NCI-H146 (cell line): ENCODE measurements at places on chromosomes 5 and 9.

GRCh38 chr5:131423056-131423455 is 159.2 kb downstream of the CDC42SE2 start:
- DNase-seq = peak; percentile 1

GRCh38 chr5:149860801-149861322 is 83.7 kb downstream of the PDE6A start:
- no peak for DNase-seq

GRCh38 chr5:154273028-154273617 is 82.6 kb downstream of the GALNT10 start:
- DNase-seq = no peak

DNA sequence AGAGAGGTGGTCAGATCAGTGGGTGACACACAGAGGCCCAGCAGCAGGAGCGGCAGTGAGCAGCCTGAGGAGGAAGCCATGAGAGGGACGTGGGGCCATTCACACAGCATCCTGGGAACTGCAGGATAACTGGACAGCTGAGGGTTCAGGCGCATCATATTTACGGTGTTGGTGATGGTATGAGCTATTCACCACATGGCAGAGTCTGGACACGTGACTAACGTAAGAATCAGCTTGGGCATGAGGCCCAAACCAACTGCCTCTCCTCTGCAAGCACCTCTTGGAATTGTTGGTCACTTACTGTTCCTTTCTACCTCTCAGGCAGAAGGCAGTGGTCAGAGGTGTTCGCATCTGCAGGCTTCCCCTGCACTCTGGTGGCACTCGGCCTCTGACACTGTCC is 141.1 kb downstream of the ENTREP1 start:
- DNase-seq = no peak

DNA sequence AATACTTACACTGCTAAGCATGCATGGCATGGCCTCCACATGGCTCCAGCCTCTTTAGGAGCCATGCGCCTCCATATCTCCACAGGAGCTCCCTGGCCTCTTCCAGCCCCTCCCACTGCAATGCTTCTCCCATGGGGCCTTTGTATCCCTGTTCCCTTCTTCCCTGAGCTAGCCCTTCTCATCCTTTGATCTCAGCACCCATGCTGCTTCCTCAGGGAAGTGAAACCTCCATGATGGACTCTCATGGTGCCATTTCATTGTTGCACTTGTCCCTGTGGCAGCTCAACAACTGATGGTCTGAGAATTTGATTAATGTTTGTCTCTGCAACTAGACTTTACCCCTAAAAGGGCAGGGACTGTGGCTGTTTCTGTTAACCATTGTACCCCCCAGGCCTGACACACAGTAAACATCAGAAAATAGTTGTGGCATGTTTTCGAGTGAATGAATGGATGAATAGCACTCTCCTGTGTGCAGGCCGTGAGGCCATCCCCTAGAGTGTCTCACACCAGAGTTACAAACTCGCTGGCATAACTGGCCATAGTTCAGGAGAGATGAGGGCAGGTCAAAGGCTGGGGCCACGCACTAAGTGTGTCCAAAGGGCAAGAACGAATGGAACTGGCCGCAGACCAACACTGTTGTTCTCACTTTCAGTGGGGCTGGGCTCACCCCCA is 6.6 kb downstream of the IDNK start:
- DNase-seq = no peak

DNA sequence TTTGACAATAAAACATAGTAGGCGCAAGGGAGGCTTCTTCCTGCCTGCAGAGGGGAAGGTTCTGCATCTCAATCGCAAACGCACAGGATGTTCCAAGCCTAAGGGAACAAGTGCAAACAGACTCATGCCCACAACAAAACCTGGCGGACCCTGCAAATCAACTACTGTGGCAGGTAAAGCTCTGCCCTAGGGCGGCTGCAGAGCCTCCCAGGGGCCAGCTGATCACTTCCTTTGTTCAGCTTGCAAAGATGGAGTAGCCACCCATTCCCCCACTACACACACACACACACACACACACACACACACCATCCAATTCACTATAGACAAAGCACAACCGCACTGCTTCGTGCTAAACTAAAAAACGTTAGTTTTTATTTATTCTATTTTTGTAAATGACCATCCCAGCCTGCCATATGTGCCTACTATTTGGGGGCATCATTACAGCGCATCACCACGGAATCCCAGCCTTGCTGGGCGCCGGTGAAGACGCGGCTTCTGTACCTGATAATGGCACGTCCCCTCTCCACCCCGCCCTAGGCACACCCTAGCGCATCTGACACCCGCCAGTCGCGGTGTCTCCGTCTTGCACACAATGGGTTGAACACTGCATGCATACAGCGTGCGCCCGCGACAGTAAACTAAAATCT is 57.6 kb downstream of the DPYSL3 start:
- DNase-seq = peak; percentile 71

GRCh38 chr5:122112733-122113558 is 16.4 kb upstream of the ZNF474 start:
- no peak for DNase-seq

DNA sequence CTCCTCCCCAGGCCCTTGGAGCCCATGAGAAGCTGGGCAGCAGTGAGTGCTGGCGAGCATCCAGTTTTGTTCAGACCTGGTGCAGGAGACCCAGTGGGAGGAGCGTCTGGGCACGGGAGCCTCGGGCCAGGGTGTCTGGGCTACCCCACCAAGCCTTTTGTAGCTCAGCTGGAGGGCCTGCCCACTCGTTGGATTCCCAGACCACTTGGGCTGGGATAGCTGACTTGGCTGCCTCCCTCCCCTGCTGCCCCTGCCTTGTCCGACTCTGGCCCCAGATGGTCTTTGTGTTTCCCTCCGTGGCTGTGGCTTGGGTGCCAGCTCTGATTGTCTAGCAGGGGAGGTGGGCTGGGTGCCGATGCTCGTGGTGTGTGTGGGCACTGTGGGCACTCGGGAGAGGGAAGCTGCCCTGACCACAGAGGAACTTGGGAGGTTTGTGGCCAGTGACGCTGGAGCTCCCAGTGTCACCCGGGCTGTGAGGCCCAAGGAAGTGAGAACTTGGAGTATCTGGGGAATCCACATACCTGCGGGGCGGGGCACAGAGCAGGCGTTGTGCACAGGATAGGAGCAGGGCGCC is 47.3 kb downstream of the WNK2 start:
- DNase-seq = no peak

GRCh38 chr5:105783811-105784210 is 1886.9 kb downstream of the EFNA5 start:
- no peak for DNase-seq

- no peak for DNase-seq
These were observed 357.6 kb upstream of the RPS23 start for GRCh38 chr5:82635561-82636288.

- no peak for DNase-seq
These were observed 27.5 kb downstream of the IRF1 start for GRCh38 chr5:132462856-132463745.

DNA sequence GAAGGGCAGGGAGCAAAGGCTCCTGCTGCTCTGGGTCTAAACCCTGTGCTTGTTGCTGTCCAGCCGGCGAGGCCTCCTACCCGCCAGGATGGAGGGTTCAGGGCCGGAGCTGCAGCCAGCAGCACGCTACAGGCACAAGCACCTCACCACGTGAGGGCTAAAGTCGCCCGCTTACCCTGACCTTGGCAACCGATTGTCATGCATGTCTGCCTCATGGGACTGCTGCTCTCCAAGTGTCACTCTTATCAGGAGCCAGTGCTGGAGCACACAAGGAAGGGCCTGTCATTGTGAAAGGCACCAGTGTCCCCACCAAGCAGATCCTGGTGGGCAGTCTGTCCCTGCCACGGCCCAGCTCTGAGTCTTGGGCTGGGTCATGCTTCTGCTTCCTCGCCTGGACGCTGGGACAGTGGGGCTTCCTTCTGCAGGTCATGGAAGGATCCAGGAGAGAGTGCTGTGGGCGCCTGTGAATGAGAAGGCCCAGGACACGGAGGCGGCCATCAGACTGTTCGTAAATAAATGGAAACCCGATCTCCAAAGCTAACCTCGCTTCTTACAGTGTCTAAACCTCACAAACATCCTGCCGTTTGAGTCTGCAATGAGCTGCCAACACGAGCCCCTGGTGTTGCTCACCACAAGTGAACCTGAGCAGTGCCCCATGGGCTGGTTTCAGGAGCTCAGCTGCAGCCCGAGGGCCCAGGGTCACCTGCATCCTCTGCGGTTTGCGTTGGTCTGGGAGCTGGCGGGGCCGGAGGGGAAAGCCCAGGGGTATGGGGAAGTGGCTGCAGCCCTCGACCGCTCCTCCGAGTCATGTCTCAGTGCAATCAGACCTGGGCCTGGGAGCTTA is 58.2 kb upstream of the RXRA start:
- DNase-seq = no peak

- DNase-seq = no peak
These were observed 43.9 kb downstream of the ADAMTS2 start for GRCh38 chr5:179301376-179301775.

- DNase-seq = no peak
These were observed 7.2 kb upstream of the LIFR start for GRCh38 chr5:38563624-38564023.

DNA sequence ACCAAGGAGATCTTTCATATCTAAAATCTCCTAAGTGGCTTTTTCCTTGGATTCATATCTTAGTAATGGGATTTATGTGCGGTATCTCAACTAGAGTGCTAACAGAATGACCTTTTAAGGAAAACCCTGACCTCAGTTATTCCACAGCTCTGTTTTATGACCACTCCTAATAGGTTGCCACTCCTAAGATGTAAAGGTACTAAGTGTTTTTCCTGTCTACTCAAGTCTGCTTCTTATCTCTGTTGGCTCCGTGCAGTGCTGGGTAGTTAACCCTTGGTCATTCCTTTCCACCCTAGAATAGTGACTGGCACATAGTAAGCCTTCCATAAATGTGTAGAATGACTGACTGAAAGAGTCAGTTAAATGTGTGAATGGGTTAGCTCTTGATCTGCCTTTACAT is 161.4 kb downstream of the DOCK2 start:
- DNase-seq = no peak

DNA sequence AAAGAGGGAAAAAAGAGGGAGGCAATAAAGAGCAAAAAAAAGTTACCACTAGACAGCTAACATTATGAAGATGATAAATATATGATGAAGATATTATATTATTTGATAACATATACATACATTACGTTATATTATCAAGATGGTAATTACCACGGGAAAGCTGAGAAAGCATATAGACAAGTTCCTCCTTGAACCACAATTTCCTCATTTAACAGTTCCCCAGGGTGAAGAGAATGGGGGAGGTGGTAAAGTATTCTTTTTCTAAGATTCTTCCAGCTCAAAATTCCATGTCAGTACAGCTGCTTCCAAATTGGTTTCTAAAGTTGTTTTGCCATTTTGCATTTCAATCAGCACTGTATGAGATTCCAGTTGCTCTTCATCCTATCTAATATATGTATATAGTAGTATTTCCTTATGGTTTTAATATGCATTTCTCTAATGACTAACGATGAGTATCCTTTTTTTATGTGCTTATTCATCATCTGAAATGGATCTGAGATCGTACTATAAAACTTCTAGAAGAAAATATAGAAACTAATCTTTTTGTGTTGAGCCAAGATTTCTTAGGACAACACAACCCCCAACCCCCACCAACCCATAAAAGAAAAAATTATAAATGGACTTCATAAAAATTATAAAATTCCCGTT is 49.5 kb upstream of the C9orf72 start:
- DNase-seq = no peak

- DNase-seq = no peak
These were observed 33.3 kb downstream of the DMRT2 start for GRCh38 chr9:1083325-1083913.

DNA sequence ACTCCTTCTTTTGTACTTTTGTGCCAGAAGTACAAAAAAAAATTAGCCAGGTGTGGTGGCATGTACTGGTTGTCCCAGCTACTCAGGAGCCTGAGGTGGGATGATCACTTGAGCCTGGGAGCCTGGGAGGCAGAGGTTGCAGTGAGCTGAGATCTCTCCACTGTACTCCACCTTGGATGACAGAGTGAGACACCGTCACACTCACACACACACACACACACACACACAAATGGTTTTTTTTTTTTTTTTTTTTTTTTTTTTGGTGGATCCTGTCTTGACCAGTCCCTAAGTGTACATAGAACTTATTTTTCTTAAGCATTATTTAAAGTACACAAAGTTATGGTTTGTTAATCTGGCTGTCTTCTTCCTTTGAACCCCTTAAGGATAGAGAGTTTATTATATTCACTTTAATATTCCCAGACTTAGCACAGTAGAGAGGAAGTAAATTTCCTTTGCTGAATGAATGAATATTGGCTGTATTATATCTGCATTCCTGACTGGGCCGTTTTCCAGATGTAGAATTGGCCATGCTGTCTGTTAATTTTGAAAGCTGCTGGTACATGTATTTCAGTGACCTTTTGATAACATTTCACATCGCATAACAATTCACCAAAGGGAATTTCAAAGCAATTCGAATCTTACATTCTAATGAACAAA is 429.0 kb upstream of the ZNF608 start:
- DNase-seq = no peak

- no peak for DNase-seq
These were observed 13.1 kb downstream of the RNF44 start for GRCh38 chr5:176524138-176524537.

- no peak for DNase-seq
These were observed 60.1 kb downstream of the GALNT12 start for GRCh38 chr9:98867429-98868168.

GRCh38 chr5:1067141-1068121 is 44.4 kb downstream of the SLC12A7 start:
- DNase-seq = no peak

- no peak for DNase-seq
These were observed 54.6 kb downstream of the SCAI start for GRCh38 chr9:125088752-125089151.

DNA sequence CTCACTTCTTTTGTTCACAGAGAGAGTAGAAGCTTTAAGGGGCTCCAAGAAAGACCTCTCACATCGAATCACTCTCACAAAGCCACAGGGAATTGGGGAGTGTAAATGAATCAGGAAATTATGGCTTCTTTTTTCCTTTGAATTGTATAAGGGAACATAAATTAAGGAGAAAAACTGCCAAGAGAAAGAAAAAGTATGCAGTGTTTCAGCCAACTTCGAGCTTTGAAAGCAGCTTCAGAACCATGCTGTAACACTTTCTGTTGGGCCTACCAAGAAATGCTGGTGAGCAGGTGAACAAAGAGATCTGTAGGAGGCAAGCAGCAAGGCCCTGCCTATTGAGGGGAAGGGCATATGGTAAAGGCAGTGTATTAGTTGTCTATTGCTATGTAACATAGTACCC is 33.4 kb upstream of the CTNNA1 start:
- peak; percentile 19 for DNase-seq

- DNase-seq = no peak
These were observed 146.2 kb downstream of the CCDC192 start for GRCh38 chr5:127849408-127849807.

GRCh38 chr9:124618476-124618875 is 111.3 kb upstream of the NR5A1 start:
- DNase-seq = no peak

DNA sequence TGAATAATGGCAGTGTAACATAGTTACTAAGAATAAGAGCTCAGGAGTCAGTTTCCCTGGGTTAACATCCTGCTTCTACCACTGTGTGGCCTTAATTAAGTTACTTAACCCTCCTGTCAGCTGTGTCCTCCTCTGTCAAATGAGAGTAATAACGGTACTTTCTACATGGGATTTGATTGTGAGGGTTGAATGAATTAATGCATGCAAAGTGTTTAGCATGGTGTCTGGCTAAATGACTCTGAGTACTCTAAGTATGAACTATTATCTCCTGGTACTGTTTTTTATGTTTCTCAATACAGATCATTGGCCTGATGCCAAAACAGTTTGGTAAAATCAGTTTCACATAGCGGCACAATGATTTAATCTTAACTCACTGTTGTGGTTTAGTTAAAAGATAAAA is 19.6 kb downstream of the ZNF131 start:
- no peak for DNase-seq

GRCh38 chr9:4397917-4398316 is 92.4 kb upstream of the SLC1A1 start:
- no peak for DNase-seq
